Upper lobe of right lung (tissue), 1 donor: ENCODE measurements at places on chromosomes 11 and 22.

GRCh38 chr11:118768690-118769089 lies 22.3 kb downstream of the DDX6 start:
- H3K27ac ChIP-seq = no peak overlapping the region
- H3K4me1 ChIP-seq = peaks cover 68% of the 10 kb centered on the region
- DNase-seq = no peak
- peaks cover 71% of the 10 kb centered on the region for H3K36me3 ChIP-seq
- H3K4me3 ChIP-seq = no peak overlapping the region
- H3K27me3 ChIP-seq = no peaks in the 10 kb centered on the region

- H3K27me3 ChIP-seq = no peaks in the 10 kb centered on the region
- H3K4me3 ChIP-seq = no peak overlapping the region
- no peaks in the 10 kb centered on the region for H3K36me3 ChIP-seq
- H3K4me1 ChIP-seq = no peaks in the 10 kb centered on the region
- H3K27ac ChIP-seq = no peak overlapping the region
- no peak for DNase-seq
Measured at GRCh38 chr11:95330302-95330701, 99.3 kb upstream of the SESN3 start.

- DNase-seq = no peak
- no peak overlapping the region for H3K27ac ChIP-seq
- H3K27me3 ChIP-seq = no peaks in the 10 kb centered on the region
Measured at GRCh38 chr11:14764179-14764578, 120.6 kb downstream of the PDE3B start.

- no peak overlapping the region for H3K4me3 ChIP-seq
- H3K27ac ChIP-seq = peak overlapping the region; percentile 72
- DNase-seq = peak; percentile 72
- H3K36me3 ChIP-seq = no peaks in the 10 kb centered on the region
- peaks cover 41% of the 10 kb centered on the region for H3K4me1 ChIP-seq
Measured at GRCh38 chr11:96155627-96156378, 187.2 kb downstream of the MAML2 start.

DNA sequence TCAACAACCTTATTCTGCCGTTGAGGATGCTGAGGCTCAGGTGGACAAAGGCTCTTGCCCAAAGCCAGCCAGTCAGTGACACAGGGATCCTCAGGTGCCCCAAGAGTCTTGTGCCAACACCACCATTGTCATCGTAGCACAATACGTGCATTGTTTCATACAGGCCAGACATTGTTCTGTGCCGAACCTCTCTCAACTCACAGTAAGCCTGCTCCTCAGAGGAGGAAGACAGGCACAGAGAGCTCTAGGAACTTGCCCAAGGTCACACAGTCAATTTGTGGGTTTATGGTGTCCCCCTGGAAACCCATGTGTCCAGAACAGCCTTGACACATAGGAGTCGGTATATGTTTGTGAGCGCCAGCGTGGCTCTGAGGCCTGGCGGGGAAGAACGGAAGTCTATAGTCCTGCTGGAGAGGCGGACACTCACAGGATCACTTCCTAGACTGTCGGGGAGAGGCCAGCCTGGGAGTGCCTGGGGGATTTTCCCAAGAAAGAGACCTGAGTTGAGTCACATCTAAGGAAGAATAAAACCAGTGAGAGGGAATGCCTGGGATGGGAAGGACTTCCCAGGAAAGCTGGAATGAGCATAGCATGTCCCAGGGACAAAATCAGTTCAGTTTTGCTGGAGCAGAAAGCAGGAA lies 20.2 kb downstream of the LIF start:
- no peak for DNase-seq
- H3K4me1 ChIP-seq = no peaks in the 10 kb centered on the region
- H3K27ac ChIP-seq = no peak overlapping the region
- no peaks in the 10 kb centered on the region for H3K27me3 ChIP-seq
- H3K4me3 ChIP-seq = no peak overlapping the region

GRCh38 chr11:118618991-118619375 lies 11.6 kb downstream of the PHLDB1 start:
- peak overlapping the region; percentile 67 for H3K27ac ChIP-seq
- peak; percentile 49 for DNase-seq
- peaks cover 63% of the 10 kb centered on the region for H3K4me1 ChIP-seq
- no peak overlapping the region for H3K4me3 ChIP-seq

GRCh38 chr11:33412241-33412640 lies 155.1 kb downstream of the HIPK3 start:
- DNase-seq = no peak
- H3K27me3 ChIP-seq = peaks cover 10% of the 10 kb centered on the region
- H3K4me1 ChIP-seq = no peaks in the 10 kb centered on the region

DNA sequence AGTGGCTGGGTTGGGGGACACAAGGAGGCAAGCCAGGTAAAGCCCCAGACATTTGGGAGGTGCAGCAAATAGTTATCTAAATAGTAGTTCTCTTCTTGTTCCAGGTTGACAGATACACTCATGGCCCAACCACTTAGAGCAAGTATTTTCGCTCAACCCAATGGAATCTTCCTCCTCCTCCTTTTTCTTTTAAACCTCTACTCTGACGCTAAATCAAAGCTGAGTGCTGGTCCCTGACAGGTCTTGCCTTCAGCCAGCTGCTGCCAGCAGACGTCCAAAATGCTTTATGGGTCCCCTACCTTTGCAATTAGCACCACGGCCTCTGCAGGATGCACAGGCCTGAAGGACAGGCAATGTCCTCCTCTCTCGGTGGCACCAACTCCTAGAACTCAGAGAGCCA lies 558.5 kb downstream of the MIAT start:
- DNase-seq = no peak
- no peaks in the 10 kb centered on the region for H3K36me3 ChIP-seq
- no peak overlapping the region for H3K27ac ChIP-seq
- peaks cover 17% of the 10 kb centered on the region for H3K4me1 ChIP-seq
- peaks cover 8% of the 10 kb centered on the region for H3K27me3 ChIP-seq

GRCh38 chr11:62930666-62931065 lies 9.5 kb upstream of the CHRM1 start:
- no peaks in the 10 kb centered on the region for H3K36me3 ChIP-seq
- H3K4me1 ChIP-seq = peaks cover 8% of the 10 kb centered on the region
- no peak overlapping the region for H3K27ac ChIP-seq
- no peak overlapping the region for H3K4me3 ChIP-seq
- peaks cover 28% of the 10 kb centered on the region for H3K27me3 ChIP-seq
- no peak for DNase-seq

- peaks cover 25% of the 10 kb centered on the region for H3K4me1 ChIP-seq
- H3K36me3 ChIP-seq = no peaks in the 10 kb centered on the region
- H3K27ac ChIP-seq = peak overlapping the region; percentile 68
- DNase-seq = peak; percentile 83
Measured at GRCh38 chr22:38924347-38924952, 33.0 kb upstream of the APOBEC3A start.

DNA sequence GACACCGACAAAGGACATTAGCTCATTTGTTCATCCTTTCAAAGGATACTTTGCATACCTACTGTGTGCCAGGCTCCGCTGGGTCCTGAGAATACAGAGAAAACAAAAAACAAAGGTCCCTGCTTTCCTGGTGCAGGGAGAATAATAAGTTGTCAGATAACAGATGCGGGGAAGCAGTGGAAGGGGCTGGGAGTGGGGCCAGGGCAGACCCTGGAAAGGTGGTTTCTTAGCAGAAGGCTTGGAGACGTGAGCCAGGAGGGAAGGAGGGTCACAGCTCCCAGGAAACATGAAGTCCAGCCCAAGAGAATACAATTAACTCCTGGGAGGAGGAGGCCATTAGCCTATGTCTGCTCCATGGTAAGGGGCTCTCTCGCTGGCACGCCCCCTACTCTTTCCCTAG lies 9.8 kb upstream of the ANO1 start:
- H3K36me3 ChIP-seq = no peaks in the 10 kb centered on the region
- no peak overlapping the region for H3K4me3 ChIP-seq
- peaks cover 47% of the 10 kb centered on the region for H3K27me3 ChIP-seq
- peaks cover 3% of the 10 kb centered on the region for H3K4me1 ChIP-seq
- H3K27ac ChIP-seq = no peak overlapping the region

DNA sequence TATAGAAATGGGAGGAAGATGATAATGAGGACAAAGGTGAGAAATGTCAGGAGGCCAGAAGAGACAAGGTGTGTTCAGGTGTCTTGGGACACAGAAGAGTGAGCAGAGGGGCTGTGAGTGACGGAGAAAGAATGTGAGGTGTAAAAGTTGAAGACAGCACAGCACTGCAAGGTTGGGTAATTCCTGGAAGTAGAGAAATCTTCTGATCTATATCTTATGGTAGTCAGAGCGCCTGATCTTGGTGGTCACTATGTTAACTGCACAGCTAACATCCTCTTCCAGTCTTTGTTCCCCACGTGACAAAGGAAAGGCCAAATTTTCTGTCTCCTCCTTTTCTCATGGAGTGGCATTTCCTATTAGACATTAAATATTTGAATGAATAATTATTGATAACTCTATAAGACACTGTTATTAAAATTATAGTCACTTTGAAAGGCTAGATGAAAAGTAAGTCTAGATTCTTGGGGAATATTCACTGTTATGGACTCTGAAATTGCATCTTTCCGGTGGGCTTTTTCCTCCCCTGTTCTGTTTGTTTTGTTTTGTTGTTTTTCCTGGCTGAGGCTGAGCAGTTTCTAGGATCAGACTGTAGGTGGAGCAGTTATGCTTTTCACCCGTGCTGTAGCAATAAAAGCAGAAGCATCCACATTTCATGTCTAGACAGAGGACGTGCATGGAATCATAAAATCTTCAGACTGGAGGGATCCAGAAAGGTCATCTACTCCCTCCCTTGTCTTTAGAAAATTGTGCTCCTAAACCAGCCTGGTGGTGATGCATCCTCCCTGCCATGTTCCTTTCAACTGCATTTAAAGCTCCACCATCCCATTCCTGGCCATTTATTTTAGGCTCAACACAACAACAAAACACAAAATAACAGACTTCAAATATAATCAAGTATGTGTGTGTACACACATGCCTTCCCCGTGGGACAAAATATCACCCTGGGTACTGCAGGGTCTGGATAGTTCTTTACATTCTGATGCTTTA lies 26.6 kb downstream of the SC5D start:
- no peak overlapping the region for H3K4me3 ChIP-seq
- DNase-seq = no peak
- H3K27me3 ChIP-seq = no peaks in the 10 kb centered on the region
- no peaks in the 10 kb centered on the region for H3K4me1 ChIP-seq

- H3K27ac ChIP-seq = no peak within 1 kb of the TSS
- no peak for DNase-seq
- peaks cover 10% of the 10 kb centered on the region for H3K4me1 ChIP-seq
- H3K4me3 ChIP-seq = no peak within 1 kb of the TSS
- no peaks in the 10 kb centered on the region for H3K36me3 ChIP-seq
Measured at GRCh38 chr11:118883368-118884071, at the start of gene CXCR5. CXCR5 (plus strand) TSS chr11:118883892; CDS start chr11:118883942, 50 bp downstream.

DNA sequence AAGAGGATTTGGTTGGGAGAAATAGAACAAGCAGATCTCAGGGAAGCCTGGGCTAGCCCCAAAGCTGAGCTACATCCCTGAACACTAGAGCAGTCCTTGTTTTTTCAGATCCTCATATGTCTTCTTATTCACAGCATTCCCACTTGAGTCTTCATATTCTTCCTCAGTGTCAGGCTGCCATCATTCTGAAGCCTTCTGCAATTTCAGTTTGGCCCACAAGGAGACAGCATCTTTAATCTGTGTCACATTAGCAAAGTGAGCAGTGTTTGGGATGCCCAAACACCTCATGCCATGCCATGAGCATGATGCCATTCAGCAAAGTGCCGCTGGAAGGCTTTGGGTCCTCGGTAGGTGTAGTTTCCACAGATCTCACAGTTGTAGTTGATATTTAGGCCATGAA lies 56.6 kb downstream of the SCN3B start:
- no peaks in the 10 kb centered on the region for H3K27me3 ChIP-seq
- DNase-seq = no peak

GRCh38 chr11:76798671-76799065 lies 15.5 kb downstream of the TSKU start:
- H3K4me3 ChIP-seq = peak overlapping the region; percentile 36
- H3K4me1 ChIP-seq = peaks cover 31% of the 10 kb centered on the region
- no peaks in the 10 kb centered on the region for H3K27me3 ChIP-seq
- DNase-seq = no peak

DNA sequence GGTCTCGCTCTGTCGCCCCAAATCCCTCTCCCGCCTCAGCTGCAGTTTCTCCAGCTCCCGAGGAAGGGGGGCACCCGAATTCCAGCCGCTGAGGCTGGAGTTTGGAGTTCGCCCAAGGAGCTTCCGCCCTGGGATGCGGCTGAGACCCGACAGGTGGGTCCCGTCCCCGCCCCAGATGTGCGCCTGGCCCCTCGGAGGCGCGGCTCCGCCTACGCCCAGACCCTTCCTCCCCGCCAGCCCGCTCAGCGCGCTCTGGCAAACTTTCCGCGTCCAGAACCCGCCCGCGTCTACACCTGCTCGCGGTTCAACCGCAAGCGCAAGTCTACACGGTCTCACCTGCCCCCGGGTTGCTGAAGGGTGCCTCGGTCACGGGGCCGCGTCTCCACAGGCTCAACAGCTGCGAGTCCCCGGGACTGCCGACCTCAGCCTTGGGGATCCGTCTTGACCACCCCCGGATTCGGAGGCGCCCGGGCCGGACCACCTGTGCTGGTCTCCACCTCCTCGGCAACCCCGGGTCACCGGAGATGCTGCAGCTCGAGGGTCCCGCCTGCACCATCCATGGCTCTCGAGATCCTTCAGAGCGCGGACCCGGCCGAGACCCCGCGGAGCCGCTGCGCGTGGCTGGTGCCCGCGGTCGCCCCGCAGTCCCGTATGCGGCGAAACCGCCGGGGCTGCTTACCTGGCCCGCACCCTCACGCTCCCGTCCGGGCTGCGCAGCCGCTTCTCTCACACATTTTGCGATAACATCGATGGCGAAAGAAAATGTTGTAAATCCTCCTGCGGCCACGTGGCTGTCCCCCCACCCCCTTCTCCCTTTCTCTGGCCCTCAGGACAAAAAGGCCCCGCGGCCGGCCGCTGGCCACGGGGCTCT lies 63.6 kb downstream of the NFAM1 start:
- peaks cover 13% of the 10 kb centered on the region for H3K27me3 ChIP-seq
- no peaks in the 10 kb centered on the region for H3K36me3 ChIP-seq
- peak overlapping the region; percentile 63 for H3K4me3 ChIP-seq
- DNase-seq = no peak
- H3K4me1 ChIP-seq = peaks cover 18% of the 10 kb centered on the region

- peak; percentile 48 for DNase-seq
- H3K27ac ChIP-seq = no peak overlapping the region
- H3K4me1 ChIP-seq = no peaks in the 10 kb centered on the region
- no peak overlapping the region for H3K4me3 ChIP-seq
Measured at GRCh38 chr11:67638535-67639437, 777 bp downstream of the TBX10 start.

GRCh38 chr11:57479911-57480310 lies 19.6 kb downstream of the RTN4RL2 start:
- H3K36me3 ChIP-seq = peaks cover 7% of the 10 kb centered on the region
- DNase-seq = no peak
- H3K27me3 ChIP-seq = peaks cover 9% of the 10 kb centered on the region
- H3K4me1 ChIP-seq = peaks cover 22% of the 10 kb centered on the region
- no peak overlapping the region for H3K4me3 ChIP-seq
